ENCODE measurements at places on chromosomes 3 and 15.

GRCh38 chr3:152973575-152973974, 138.6 kb downstream of the P2RY1 start:
- no peak for DNase-seq

DNA sequence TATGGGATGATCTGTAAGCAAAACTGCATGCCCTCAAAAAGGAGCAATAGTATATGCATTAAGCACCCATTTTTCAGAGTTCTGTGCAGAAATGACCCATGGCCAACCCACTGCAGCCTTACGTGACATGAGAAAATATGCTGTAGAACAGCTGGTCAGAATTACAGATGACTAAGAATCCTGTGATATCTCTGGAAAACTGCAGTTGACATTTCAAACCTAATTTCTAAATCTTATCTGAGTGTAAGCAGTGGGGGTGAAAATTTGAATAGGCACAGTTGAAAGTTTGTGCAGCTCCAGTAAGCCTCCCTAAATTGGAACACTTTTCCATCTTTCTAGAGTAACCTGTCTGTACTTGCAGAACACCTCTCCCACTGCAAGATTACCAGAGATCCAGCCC, 28.7 kb upstream of the COL6A6 start:
- DNase-seq, result no peak

GRCh38 chr3:5298453-5298852, 110.9 kb downstream of the EDEM1 start:
- no peak for DNase-seq

DNA sequence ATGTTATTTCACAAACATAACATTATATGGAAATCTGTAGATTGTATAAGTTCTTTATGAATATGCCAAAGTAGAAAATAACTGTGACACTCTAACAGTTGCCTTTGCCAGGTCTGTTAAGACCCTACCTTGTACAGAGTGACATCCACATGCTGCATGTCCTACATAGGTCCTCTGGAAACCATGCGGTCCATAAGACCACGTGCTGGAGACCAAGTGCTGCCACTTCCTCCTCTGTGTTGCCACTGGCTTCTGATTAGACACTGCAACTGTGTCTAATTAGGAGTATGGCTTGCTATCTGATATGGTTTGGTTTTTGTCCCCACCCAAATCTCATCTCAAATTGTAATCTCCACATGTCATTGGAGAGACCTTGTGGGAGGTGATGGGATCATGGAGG, 855.5 kb upstream of the SEMA6D start:
- no peak for DNase-seq

DNA sequence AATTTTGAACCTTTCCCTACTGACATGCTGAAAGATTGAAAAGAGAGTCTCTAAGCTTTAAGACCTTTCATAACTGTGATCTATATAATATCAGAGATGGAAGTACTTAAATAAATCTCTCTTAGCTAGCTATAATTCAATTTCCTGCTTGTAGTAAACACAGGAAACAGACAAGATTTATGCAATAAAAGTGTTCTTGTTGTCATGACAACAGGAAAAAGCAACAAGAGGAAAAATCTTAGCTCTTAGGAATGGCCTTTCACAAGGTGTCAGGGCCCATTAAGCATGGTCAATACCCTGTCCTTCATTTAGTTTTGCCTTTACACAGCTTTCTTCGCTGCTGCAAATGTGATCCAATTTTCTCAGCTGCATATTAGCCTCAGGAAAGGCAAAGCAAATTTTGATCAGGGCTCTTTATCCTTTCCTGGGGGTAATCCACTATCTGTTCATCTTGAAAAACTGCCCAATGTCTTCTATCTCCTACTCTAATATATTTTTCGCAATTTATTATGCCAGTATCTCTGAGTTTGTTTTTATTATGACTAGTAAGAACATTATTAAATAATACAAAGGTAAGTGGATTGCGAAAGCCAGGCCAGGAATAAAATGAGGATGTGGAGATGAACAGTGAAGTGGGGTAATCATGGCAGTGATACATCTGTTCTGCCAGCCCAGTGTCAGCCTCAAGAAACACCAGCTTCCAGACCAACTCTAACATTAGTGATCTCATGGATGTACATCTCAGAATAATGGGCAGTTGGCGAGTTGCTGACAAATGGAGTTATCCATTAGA, 28.7 kb downstream of the SIDT1 start:
- DNase-seq, result no peak

DNA sequence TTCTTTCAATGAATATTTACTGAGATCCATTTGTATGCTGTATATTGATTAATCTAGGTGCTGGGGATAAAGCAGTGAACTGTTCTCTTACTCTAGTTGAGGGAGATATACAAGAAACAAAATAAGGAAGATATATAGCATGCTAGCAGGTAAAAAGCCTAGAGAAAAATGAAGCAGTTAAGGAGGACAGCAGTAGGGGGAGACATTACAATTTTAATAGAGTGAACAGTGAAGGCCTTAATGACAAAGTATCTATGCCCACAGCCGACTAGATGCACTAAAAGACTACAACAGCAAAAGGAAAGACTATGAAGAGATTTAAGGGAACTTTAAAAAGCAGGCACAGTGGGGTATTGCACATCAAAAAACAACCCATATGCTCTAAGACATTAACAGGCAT, 81.4 kb downstream of the XRN1 start:
- no peak for DNase-seq

DNA sequence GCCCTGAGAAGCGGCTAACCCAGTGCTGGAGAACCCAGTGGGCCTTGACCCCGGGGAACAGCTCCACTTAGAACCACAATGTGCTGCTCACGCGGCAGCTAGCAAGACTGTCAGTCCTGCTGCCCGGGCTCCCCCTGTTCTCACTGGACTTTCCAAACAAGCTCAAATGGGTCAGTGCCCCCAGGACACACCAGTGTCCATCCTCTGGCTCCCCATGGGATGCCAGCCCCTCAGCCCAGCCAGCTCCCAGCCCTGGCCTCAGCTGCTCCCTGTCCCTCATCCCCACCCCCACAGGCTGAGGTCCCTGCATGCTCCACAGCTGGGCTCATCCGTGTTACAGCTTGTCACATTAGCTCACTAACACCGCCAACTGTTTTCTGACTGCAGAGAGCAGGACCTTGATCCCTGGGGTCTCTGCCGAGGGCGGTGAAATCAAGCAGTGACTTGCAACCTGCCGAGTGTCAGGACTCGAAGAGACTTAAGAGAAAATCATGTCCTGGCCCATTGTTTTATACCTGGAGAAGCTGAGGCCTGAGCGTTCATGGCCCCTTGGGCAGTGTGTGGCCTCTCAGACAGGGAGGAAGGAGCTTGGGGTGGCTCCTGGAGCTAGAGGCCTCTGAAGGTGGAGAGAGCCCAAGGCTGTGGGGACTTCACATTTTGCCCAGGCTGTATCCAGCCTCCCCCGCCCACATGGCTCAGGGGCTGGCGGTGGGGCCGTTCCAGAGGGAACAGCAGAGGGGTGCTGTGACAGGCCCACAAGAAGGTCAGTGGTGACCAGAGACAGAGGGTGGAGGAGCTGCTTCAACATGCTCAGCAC, 157.5 kb downstream of the MEGF11 start:
- DNase-seq, result no peak

DNA sequence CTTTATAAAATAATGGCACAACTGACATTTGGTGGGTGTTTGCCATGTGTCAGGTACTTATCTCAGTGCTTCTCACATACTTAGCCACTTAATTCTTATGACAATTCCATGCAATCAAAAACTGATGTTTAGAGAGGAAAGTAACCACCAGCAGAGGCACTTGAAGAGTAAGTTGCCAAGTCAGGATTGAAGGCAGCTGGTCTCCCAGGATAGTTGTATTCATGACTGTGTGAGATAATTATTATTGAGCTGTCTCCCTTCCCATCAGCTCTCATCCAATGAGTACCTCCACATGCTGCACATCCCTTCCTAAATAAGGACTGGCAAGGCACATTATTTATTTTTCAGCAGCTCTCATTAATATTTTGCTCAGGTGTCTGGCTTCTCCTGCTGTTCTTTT, 4.8 kb downstream of the VEPH1 start:
- no peak for DNase-seq

GRCh38 chr3:151276687-151277042, 1.7 kb downstream of the P2RY14 start:
- DNase-seq, result no peak

DNA sequence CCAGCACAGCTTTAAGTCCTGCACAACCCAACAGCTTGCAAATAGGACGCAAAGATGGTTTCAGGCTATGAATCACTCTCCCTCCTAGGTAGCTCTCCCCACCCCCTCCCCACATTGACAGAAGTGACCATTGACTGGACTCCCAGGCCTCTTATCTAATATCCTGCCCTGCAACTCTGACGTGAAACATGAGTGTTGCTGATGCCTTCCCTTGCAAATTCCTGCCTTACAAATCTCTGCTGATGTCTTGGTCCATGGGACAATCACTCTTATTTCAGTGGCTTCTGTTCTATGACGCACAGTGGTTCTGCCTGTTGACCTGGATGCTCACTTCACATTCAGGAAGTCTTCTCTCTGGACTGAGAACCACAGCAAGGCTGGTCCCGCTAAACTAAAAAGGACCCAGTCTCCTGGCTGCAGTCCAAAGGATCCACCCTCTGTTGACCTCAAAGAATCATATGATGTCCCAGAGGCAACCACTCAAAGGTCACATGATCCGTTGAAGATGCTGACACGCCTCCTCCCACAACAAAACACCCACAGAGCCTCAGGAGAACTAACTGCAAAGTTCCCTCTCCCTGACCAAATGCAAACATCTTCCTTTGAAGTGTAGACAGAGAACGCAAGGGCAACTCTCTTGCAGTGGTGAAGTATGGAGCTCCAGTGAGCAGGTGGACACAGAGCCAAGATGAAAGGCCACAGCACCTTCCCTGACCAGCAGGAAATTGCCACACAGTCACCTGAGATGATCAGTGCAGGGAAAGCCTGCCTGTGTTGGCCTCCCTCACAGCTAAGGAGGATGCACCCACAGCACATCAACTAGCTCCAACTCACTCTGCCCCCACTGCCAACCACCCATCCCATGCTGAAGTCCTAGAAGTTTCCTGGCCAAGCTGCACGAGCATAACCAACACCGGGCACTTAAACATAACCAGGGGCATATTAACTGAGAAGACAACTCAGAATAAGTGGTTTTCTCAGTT, 112.3 kb downstream of the ADAMTS17 start:
- no peak for DNase-seq

GRCh38 chr3:146747051-146747450, 141.9 kb upstream of the PLSCR5 start:
- DNase-seq, result no peak

- DNase-seq, result no peak
Measured at GRCh38 chr3:3074551-3075257, 35.5 kb downstream of the IL5RA start.

DNA sequence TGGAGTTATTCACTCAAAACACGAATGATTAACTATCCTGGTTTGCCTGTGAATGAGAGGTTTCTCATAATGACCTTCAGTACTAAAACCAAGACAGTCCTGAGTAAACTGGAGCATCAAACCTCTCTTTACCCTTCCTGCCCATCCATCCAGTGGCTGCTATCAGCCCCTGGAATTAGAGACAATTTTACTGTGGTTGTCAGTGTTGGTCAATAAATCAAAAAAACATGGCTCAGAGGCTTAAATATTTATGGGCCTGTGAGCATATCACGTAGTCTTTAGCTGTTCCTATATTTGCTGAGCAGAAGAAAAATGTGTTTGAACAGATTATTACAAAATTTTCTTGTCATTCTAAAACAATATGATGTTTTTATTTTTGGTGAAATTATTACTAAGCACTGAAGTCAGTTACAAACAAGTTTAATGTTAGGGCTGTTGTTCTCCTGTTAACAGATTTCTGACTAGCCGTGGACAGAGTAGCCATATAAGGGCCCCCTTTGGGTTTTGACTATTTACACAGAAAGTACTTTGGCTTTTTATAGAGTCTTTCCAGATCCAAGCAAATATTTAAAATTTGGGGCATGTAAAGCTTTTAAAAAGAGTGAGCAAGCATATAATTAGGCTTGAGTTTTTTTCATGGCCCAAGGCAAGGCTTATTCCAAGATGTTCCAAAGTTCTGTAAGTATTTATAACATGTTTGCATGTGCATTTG, 580.9 kb downstream of the DIPK2A start:
- no peak for DNase-seq

DNA sequence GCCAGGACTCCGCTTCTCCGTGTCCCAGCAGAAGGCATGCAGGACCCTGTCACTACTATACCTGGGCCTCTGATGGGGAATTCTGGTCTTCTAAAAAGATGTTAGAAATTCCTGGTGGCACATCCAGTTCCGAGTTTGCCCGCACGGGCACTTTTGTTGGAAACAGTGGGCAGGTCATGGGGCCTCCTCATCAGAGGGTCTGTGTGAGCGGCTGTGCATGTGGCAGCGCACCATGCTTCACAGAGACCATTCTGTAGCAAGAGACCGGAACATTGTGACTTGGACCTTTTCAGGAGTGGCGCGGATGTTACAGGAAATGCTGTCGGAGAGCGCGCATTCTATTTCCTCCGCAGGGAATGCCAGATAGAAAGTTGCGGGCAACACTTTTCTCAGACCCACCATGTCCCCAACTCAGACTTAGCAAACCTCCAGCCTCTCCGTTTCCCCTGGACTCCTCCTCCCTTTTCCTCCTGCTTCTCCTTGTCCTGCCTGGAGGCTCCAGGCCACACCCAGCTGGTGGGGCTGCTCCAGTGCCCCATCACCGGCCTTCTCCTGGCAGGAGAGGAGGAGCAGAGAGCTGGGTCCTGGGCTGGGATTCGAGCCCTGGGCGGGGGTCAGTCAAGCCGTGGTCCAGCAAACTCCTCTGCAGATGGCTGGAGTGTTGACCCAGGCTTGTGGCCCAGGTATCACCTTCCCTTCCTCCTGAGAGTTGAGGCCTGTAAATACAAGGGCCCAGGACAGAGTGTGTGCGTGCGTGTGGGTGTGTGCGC, 46.6 kb downstream of the KLF13 start:
- DNase-seq, result no peak

- DNase-seq, result no peak
Measured at GRCh38 chr3:79521221-79521848, 246.5 kb downstream of the ROBO1 start.

GRCh38 chr15:99504071-99504822, 61.5 kb upstream of the MEF2A start:
- no peak for DNase-seq

- DNase-seq, result no peak
Measured at GRCh38 chr3:158789592-158789991, 12.3 kb upstream of the MFSD1 start.

DNA sequence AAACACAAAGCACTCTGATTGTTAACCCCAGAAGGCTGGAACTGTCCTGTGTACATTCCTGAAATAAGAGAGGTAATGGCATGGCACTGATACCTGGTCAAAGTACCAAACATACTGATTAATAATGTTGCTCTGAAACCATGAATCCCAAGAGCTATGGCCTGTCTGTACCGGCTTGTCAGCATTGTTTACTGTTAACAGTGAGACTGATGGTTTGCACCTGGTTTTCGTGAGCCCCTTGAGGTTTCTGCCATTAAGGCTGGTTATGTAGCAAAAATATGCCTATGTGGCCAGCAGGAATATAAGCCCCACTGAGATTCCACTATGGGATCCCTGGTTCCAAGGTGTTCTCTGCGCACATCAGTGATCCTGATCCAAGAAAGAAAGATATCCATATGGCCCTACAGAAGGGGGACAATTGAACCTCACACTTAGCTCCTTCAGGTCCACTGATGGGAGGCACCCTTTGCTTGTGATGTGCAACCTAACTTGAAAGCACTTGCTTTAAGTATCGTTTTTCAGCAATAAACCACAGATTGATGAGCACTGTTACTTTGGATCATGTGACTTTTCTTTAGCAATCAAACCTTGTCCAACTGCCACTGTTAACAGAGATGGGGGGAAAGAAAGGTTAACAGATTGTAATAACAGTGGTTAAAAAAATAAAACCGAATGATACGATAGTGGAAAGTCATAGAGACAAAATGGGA, 65.2 kb downstream of the TBL1XR1 start:
- DNase-seq, result no peak
